CD4-positive, alpha-beta T cell treated with Interleukin-4 for 4 hours (primary cell): ENCODE measurements at places on chromosomes 2 and 18.

DNA sequence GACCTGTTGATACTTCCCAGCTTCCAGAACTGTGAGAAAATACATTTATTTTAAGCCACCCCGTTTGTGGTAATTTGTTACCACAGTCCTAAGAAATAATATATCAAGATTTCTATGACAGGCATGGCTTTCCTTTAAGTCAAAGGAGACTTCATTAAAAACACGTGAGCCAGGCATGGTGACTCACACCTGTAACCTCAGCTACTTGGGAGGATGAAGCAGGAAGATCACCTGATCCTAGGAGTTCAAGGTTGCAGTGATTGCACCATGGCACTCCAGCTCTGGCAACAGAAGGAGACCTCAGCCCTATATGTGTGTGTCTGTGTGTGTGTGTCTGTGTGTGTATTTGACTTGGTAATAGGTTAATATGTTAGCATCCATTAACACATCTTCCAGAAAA, 69.8 kb upstream of the SCN7A start:
- DNase-seq: no peak

DNA sequence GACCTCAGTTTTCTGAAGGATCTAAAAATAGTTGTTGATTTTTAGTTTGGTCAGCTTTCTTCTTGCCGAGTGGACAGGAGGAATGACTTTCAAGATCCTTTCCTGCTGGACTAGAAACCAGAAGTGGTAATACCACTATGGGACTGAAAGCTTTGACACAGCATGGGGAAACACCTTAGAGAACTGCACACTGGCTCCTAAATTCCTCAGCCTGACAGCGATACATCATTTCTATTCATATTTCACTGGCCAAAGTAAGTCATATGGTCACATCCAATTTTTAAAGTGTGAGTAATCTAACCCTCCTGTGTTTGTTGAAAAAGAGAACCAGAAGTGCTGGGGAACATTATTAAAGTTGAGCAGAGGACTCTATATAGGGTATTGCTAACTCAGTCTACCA, 244.7 kb upstream of the MMADHC start:
- DNase-seq: no peak

DNA sequence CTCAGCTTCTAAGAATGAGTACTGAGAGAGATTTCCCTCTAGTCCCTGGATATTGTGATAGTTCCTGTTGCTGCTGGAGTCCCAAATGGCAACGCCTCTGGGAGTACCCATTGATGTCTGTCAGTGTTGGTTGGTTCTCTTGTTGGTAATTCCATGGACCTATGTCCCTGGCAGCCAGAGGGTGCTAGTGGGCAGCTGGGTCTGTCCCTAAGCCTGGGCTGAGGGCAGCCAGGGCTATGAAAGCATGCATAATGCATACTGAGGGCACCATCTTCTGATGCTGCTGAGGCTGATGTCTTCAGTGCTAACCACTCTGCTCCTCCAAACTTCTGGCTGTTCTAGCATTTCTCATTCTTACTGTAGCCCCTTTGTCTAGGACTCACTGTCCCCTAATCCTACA, 35.9 kb downstream of the NABP1 start:
- no peak for DNase-seq

DNA sequence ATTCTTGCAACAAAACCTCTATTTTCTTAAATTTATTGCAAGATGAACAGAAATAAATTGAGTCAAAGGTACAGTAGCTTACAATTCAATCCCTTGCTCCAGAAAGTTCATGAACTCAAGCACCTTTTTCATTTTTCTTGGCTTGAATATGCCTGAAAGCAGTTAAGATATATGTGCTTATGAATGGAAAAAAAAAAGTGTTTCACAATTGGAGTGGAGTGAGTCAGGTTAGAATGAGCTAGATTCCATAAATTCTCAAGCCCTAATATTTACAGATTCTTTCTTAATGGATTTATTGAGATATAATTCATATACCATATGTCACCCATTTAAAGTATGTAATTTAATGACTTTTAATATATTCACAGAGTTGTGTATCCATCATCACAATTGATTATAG, 39.6 kb upstream of the NEMP2 start:
- no peak for DNase-seq

GRCh38 chr2:137300987-137301386, 535.6 kb downstream of the THSD7B start:
- no peak for DNase-seq

GRCh38 chr18:71223486-71223885, 934.6 kb downstream of the SOCS6 start:
- DNase-seq: no peak

DNA sequence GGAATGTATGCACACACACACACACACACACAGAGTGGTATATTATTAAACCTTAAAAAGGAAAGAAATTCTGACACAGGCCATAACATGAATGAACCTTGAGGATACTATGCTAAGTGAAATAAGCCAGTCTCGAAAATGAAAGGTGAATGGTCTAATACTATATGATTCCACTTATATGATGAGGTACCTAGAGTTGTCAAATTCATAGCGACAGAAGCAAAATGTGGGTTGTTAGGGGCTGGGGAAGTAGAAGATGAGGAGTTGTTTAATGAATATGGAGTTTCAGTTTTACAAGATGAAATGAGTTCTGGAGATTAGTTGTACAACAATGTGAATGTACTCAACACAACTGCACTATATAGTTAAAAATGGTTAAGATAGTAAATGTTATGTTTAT, 118.1 kb downstream of the ABCA12 start:
- DNase-seq: no peak

- no peak for DNase-seq
Measured at GRCh38 chr2:239768031-239768790, 256.9 kb downstream of the NDUFA10 start.

DNA sequence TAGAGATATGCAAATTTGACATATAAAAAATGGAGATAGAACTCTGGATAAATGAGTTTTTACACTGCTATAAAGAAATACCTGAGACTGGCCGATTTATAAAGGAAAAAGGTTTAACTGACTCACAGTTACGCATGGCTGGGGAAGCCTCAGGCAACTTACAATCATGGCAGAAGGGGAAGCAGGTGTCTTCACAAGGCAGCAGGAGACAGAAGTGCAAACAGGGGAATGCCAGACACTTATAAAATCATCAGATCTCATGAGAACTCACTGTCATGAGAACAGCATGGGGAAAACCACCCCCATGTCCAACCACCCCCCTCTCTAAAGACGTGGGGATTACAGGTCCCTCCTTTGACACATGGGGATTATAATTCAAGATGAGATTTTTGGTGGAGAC, 1540.2 kb upstream of the SLC39A10 start:
- DNase-seq: no peak

- DNase-seq: no peak
Measured at GRCh38 chr2:182553483-182553882, 126.6 kb upstream of the PDE1A start.

DNA sequence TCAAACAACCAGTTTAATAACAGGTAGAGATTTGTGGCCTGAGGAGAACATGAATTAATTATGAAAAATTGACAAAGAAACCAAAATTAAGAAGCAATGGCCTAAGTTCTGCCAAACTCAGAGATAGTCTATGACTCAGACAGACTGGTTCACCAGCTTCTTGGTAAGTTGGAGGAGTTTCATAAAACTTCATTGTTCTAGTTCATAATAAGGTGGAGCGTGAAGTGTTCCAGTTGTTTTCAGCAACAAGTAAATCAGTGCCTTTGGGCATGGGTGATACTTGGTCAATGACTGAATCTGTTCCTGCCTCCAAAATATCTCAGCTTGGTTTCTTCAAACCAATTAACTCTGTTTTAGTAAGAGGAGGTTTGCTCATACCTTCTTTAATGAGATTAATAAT, 40.0 kb downstream of the SLC40A1 start:
- DNase-seq: no peak

DNA sequence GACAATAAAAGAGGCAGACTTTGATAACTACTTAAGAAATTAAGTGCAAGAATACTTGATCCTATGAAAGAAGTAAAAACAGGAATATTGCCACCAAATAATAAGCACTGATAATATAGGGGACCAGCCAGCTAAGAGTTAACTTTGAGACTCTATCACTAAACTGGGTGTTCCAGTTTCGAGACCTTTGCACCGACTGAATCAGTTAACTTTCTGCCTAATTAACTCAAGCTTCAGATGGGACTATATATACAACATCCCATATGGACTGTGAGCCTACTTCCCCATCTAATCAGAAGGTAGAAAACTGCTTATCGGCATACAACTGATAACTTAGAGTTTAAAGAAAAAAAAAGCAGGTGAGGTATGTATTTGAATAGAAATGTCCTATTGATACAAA, 25.8 kb upstream of the SLC9A2 start:
- no peak for DNase-seq

DNA sequence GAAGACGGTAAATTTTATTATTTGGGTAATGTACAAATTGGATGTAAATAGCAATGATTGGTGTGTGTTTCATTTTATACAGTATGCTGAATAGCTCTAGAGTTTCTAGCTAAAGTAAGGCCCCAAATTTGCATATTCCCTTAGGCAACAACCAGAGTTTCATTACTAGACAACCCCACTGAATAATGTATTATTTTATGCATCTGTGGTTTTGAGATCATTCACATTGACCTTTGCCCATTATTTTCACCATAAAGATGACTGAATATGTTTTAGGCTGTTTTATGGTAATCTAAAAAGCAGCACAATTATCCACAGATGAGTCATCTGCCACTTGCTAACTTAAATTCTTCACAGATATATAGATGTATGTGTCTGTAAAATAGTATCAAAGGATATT, 44.5 kb upstream of the C2orf74 start:
- no peak for DNase-seq

DNA sequence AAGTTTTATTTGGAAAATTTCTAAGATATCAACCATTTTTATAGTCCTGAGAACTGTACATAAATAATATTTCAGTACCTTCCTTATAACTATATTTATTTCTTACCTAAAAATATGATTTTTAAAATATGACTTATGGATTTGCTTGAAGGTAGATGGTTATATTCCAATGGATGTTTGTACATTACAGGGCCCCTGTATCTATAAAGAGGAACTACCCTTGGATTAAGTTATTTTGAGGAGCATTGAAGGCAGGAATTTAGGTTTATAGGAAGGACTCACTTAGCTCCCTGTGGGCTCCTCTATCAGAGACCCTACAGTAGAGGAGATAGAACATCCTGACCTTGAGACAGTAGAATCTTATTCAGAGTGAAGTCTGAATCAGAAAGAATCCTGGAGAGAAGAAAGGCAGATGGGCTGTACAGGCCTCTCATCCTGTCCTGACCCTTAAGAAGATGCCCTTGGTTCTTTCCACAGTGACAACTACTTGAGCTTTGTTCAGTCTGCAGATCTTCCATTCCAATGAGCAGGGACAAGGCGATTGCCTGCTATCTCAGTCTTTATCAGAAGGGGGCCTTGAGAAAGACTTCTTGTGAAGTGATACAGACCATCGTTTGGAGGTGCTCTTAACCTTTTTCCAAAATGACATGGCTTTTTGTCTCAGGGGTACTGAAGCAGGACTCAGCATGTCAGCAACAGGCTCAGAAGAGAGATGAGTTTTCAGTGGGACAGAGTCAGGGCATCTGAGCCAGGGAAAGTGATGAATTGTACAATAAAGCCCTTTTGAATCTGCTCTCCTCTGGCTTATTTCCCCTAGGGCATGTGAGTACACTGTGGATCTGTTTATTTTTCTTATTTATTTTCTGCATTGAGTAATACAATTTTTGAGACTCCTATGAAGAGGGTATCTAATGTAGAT, 20.9 kb downstream of the OXER1 start:
- no peak for DNase-seq

- DNase-seq: no peak
Measured at GRCh38 chr2:58227171-58227917, 13.8 kb downstream of the FANCL start.

- no peak for DNase-seq
Measured at GRCh38 chr2:52886556-52886955, 881.0 kb upstream of the CHAC2 start.

GRCh38 chr18:35376393-35376741, 770 bp downstream of the ZNF396 start:
- DNase-seq: peak; percentile 6

- no peak for DNase-seq
Measured at GRCh38 chr2:53403792-53404413, 363.7 kb upstream of the CHAC2 start.

DNA sequence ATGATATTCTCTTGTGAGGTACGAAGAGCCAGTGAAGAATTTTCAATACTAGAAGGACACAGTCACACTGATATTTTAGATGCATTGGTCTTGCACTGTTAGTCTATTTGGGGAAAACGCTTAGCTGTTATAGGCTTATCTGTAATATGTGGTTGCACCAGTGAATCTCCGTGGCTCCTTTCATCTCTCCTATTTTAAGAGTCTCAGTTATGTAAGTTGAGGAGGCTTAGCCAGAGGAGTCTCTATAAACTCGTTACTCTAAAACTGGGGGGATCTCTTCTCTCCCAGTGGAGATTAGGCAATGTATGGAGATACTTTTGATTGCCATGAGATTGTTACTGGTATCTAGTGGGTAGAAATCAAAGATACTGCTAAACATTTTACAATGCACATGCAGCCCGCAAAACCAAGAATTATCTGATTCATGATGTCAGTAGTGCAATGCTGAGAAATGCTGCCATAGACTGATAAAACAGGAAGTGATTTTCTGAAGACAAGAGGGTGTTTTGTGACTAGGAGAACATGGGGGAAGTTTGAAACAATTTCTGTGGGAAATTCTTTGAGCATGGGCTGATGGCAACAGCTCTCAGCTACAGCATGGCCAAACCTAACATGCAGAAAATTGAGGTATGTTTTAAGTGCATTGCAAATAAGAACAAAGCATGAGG, 339.1 kb downstream of the SOX11 start:
- DNase-seq: no peak

GRCh38 chr18:3546106-3546505, 96.1 kb downstream of the TGIF1 start:
- DNase-seq: no peak

DNA sequence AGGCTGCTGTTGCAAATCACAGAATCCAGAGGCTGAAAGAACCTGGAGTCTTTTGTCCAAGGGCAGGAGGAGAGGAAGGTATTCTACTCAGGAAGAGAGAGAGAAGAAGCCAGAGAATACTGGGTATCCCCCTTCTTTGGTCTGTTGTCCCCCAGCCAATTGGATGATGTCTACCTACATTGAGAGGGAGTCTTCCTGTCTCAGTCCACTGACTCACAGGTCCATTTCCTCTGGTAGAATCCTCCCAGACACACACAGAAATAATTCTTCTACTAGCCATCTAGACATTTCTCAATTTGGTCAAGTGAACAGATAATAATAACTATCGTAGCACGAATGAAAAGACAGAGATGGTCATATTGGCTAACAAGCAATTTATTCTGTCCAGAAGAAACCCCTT, 416.4 kb upstream of the UBE2E3 start:
- DNase-seq: no peak

GRCh38 chr2:25790074-25790790, 88.1 kb downstream of the ASXL2 start:
- DNase-seq: peak; percentile 27

GRCh38 chr18:2981212-2981728, 31.7 kb downstream of the LPIN2 start:
- DNase-seq: peak; percentile 70
